Amniotic epithelial cell (primary cell): ENCODE measurements at places on chromosomes 6 and 20.

DNA sequence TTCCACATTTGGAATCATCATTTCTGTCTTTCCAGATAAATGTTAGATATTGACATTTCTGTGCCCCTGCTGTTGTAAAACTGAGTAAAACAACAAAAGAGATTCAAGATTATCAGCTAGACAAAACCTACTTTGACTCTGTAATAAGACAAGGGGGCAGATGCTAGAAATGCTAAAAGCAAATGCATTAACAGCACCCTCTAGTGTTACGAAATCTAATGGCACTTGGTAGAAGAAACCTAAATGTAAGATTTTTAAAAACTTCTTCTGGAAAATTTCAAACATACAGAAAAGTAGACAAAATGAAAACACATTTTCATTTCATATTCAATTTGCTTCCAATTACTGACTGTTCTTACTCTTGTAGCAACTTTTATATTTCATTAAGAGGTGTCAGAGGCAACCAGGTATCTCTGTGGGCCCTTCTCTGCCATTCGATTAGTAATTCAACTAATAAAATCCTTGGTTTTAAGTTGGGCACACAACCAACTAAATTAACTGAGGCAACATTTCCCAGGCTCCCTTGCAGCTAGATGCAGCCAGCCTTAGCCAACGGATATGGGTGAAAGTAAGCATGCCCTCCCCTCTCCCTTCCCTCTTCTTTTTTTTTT, 45.0 kb downstream of the SLC23A2 start:
- peak; percentile 68 for DNase-seq

GRCh38 chr20:420721-421574, 12.8 kb downstream of the RBCK1 start:
- DNase-seq, result no peak

GRCh38 chr20:42276718-42277602, 658.8 kb upstream of the CHD6 start:
- no peak for DNase-seq

DNA sequence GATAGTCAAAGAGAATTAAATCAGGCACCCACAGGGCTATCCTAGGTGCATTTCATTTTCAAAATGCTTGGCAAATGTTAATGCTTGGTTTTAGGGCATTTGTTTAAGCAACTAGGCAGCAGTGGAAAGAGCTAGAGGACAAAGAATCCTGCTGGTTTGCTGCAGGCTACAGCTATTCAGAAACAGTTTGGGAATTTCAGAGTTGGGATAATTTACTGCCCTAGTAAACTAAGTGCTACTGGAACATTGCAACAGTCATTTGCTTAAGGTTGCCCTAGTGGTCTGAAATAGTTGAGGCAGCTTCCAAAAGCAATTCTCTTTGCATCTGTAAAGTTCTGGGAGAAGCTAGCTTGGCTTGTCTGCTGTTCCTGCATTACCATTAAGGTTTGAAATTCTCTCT, 312.7 kb downstream of the LAMA2 start:
- no peak for DNase-seq

DNA sequence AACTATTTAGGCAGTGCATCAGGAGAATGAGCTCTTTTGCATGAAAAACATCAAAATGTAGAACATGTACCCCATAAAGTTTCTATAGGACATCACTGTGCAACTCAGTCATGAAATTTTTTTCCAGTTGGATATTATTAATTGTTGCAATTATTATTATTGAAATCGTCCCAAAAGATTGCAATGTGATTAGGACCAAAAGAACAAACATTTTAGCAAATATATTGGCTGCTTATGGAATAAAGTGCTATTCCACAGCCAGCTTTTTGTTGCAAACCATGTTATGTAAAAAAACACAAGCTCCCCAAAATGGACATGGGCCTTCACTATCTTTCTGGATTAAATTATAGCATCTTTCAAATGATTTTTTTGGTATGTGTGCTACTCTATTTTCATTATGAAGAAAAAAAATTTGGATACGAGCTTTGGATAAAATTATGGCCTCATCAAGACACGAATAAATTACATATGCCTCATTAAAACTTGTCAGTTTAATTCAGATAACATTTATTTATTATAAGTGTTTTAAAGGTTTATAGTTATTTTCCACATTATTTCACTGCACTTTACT, 262.7 kb upstream of the TCF21 start:
- DNase-seq, result no peak

DNA sequence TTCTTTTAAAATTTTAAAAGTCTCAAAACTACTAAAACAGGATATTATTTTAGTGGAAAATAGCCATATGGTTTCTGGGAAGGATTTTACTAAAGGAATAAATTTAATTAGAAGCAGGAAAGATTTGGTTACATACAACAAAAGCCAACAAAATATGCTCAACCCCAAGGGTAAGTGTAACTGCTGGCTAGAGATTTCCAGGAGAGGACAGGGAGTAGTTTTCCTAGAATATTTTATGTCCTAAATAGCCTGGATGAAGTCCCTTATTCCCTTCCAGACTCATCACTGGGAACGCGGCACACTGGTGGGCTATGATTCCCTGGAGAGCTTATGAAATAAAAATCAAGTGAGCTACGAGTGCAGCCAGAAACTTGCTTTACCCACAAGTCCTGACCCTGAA, 66.6 kb downstream of the SGK1 start:
- no peak for DNase-seq

GRCh38 chr20:2652724-2653555, 508 bp downstream of the NOP56 start:
- peak; percentile 23 for DNase-seq

DNA sequence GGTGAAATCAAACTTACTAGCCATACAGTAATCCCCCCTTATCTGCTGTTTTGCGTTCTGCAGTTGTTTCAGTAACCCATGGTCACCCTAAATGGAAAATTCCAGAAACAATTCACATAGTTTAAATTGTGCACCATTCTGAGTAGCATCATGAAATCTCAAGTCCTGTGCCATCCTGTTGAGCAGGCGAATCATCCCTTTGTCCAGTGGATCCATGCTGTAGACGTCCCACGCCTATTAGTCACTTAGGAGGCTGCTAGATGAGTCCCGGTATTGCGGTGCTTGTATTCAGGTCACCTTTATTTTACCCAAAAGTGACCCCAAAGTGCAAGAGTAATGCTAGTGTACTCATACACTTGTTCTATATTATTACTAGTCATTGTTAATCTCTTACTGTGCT, 46.4 kb downstream of the HECA start:
- no peak for DNase-seq

DNA sequence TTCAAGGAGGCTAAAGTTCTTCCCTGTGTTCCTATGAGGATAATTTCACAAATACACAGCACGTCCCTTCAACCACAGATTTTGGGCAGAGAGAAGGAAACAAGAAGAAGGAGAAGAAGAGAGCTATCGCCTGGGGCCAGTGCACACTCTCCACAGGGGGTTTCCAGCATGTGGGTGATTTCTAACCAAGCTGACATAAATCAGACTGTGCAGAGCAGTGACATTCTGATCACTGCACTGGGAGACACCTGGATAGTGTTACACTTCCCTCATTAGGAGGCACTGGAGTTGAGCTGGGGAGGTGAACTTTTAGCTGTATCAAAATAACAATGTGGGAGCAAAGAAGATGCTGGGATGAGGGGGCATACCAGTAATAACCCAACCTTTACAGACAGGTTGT, 71.8 kb upstream of the CENPW start:
- no peak for DNase-seq

DNA sequence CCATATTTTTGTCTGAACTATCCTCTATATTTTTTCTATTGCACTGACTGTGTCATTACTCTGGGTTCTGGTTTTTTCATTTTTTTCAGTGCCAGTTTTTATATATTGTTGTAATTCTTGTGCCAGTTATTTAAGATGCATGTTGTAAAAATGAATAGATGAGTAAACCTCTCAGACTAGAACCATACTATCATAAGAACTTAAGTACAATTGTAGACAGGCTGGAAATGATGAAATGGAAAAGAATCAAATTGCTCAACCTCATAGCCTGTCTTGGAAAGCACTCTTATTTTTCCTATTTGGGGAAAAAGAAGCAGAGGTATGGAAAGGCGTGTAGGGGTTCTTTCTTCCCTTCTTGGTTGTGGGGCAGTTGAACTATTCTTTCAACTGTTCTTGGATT, 30.2 kb downstream of the PANK2 start:
- peak; percentile 85 for DNase-seq

DNA sequence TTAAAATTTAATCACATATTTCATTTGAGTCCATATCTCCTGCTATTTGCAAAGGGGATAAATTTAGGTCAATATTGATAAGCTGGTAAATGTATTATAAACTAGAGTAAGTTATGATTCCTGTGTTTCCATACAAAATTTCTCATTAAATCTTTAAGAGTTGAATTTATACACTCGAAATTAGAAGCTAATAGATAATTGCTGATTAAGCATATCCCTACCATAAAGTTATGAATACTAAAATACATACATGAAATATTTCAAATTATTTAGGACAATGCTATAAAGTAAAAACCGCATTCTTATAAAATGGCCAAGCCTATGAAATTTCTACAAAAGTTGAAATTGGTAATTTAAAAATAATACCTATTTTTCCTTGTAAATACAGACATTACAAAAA, 71.5 kb downstream of the FAM184A start:
- no peak for DNase-seq

DNA sequence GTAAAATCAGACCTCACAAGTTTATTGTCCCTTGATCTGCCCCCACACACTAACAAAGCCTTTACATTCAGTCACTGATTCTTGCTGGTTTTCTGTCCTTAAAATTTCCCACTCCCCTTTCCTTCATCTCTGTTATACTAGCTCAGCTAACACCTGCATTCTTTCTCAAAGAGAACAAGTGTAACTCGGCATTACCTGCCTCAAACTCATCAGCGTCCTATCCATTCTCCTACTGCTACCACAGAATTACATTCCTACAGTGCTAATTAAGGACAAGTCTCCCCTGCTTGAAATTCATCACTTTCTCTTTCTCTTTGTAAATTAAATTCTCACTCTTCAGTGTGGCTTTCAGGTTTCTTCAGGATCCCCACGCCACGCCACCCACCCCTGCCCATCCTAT, 773.2 kb downstream of the FRK start:
- DNase-seq, result no peak

DNA sequence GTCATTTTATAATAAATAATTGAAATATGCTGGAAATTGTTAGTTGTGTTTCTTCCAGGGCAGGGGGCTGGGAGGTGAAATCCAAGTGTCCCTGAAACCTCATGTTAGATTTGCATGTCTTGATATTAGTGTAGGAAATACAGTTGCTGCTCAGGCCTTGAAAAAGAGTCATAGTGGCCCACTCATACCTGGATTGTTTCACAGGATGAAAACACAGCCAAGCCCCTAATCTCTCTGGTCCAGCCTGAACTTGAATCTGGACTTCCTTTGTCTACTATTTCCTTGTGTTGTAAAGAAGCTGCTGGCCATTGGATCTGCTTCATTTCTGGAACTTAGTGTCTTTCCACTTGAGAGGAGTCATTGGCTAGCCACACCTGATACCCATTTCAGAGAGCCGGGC, 108.8 kb upstream of the JARID2 start:
- DNase-seq, result no peak

- no peak for DNase-seq
These were observed 23.1 kb downstream of the USP45 start for GRCh38 chr6:99492092-99492491.

- peak; percentile 5 for DNase-seq
These were observed 40.7 kb upstream of the SLC17A4 start for GRCh38 chr6:25713824-25714223.

DNA sequence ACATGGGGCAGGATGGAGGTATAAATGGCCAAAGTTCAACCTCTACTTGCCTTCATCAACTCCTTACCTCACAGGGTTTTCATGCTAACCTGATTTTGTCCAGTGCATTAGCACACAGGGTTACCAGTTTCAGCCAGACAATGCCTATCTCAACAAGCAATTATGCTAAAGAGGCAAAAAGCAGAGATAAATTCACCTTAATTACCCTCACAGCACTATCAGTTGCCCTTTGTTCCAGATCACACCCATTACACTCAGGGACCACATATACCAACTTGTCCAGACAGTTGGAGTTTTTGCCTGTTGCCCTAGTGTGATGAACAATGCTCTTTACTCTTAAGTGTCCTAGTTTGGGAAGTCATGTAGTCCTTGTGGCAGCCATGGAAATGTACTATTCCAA, 174.5 kb upstream of the MOCS1 start:
- DNase-seq, result no peak

DNA sequence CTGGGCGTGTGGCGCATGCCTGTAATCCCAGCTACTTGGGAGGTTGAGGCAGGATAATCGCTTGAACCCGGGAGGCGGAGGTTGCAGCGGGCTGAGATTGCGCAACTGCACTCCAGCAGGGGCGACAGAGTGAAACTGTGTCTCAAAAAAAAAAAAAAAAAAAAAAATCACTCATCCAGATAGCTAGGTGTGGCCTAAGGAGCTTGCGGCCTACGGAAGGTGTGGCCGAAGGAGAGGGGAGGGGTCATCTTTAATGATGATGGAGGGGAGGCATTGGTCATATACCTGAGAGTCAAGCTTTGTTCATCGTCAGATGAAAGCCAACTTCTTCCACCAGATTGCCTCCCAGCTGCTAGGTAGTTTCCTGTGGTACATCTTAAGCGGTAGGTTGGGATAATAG, 801 bp upstream of the PPARD start:
- no peak for DNase-seq

GRCh38 chr6:112269114-112269513, 14.7 kb upstream of the LAMA4 start:
- DNase-seq, result peak; percentile 60
